ENCODE measurements at places on chromosomes 11 and 22.

DNA sequence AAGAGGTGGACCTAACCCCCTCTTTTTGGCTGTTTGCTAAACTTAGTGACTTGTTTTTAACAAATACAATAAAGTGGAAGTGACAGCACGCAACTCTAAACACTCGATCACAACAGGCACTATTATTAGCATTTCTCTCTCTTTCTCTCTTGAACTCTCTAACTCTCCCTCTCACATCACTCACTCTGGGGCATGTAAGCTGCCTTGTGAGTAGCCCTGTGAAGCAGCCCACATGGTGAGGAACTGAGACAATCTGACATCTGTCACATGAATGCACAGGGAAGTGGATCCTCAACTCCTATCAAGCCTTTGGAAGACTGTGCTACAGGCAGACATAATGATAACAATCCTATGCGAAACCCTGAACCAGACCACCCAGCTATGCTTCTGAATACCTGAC, 609.0 kb upstream of the CNTN5 start:
- no peak for ATAC-seq

DNA sequence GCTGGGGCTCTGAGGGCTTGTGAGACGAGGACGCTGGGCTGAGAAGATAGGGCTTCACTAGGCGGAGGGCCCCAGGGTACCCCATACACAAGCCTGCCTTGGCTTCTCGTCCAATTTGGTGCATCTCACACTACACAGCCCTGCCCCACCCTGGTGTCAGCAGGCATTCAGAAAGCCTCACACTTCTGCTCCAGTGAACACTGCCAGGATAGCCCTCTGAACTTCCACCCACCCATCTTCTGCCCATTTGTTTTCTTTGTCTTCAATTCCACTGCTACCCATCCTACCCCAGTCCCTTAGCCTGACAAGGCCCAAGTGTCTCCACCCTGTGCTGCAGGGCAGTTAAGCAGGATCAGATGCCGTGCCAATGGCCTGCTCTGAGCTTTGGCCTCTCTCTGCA, 1.9 kb upstream of the BUD13 start:
- ATAC-seq, result no peak

DNA sequence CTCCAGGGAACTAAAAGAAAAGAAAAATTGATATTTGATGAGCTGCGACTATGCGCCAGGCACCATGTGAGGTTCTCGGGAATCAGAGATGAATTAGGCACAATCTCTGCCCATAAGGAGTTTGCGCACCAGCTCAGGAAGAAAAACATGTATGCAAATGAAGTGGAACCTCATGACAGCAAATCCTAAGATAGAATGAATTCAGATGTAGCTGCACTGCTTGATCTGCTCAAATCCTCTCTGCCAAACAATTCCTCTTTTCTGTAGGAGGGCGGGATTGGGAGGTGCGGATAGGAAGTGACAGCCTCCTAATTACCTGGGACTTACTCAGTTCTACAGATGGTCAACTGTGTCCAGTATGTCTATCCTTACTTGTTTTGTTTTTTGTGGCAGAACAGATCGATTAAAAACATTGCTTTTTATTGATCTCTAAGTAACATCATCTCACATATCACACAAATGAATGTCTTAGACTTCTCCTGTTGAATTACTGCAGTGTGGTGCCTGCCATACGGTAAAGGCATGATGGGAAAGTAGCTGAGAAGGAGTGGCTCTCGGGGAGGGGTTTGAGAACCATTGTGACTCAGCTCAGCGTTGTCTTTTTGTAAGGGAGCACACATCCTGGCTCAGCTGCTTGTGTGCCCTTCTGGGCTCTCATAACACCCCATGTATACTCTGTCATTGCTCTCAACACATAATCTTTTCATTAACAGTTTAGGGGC, 13.9 kb downstream of the CRTAM start:
- peak; percentile 69 for ATAC-seq

DNA sequence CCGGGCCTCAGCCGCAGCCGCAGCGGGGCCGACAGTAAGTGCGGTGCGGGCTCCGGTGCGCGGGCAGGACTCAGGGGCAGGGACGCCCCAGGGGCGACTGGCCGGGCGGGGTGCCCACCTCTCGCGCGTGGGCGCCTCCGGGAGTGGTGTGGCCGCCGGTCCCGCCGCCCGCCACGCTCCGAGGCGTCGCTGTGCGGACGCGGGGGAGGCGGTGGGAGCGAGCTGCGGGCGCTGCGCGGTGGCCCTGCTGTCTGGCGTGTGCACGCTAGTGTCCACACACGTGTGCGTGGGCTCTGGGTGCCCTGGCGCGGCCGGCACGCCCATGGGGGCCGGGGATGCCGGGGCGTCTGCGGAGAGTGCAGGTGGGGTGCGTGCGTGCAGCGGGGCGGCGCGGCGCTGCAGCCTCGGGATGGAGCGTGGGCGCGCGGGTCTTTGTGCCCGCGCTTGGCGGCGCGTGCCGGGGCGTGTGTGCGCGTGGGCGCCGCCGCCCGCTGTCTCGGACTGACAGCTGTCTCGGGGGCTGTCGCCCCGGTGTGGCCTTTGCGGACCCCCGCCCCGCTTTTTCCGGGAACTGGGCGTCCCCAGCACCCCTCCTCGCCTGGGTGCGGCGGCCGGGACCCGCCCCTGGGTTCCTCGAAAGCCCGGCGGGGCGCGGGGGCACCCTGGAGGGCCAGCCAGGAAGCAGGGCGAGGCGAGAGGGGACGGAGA, 804 bp downstream of the KCNK4 start:
- ATAC-seq, result no peak

GRCh38 chr11:69468221-69468620, 13.2 kb upstream of the LINC01488 start:
- ATAC-seq, result no peak

- peak; percentile 62 for ATAC-seq
Measured at GRCh38 chr11:70073871-70074371, 4.2 kb upstream of the ANO1 start.
